ENCODE measurements at places on chromosomes 5 and 9. TPM values are rescaled to one million over a fixed set of nuclear protein-coding genes. Genes with fewer than 3 reads are reported as not detected.

Gene MSX2
- total RNA-seq, result 3.7 TPM

Gene TAL2
- not detected for total RNA-seq

Gene MAT2B
- 79.5 TPM for total RNA-seq

Gene SCGB3A1
- not detected for total RNA-seq

Gene ARHGEF39
- 40.2 TPM for total RNA-seq

Gene PCDHGB3
- total RNA-seq, result 6.1 TPM

Gene CDC26
- 30.5 TPM for total RNA-seq

Gene CEMIP2
- 25.6 TPM for total RNA-seq

Gene FIBCD1
- 4.7 TPM for total RNA-seq

Gene FOXD4L4
- 0.08 TPM for total RNA-seq

Gene GABRA1
- total RNA-seq, result not detected

Gene PPP3R2
- total RNA-seq, result not detected

Gene TAF11L10
- not detected for total RNA-seq

Gene TEX48
- total RNA-seq, result not detected

Gene SPINK6
- not detected for total RNA-seq

Gene RORB
- total RNA-seq, result 3.1 TPM

Gene PDZD2
- total RNA-seq, result 0.16 TPM

Gene TAF11L5
- not detected for total RNA-seq

Gene FOXD1
- total RNA-seq, result 18.0 TPM

Gene PLCXD3
- total RNA-seq, result 0.64 TPM

Gene NRARP
- total RNA-seq, result 1.8 TPM

Gene KIF20A
- total RNA-seq, result 44.1 TPM

Gene PCDHA9
- total RNA-seq, result not detected

Data from epithelial cell of alveolus of lung (primary cell).